Stimulated activated effector memory CD8-positive, alpha-beta T cell treated with anti-CD3 and anti-CD28 coated beads, Interleukin-12 subunit alpha, Interleukin-12 subunit beta, amount 100 ng/mL, for 72 hours (primary cell): ENCODE measurements at places on chromosomes 5 and 9.

DNA sequence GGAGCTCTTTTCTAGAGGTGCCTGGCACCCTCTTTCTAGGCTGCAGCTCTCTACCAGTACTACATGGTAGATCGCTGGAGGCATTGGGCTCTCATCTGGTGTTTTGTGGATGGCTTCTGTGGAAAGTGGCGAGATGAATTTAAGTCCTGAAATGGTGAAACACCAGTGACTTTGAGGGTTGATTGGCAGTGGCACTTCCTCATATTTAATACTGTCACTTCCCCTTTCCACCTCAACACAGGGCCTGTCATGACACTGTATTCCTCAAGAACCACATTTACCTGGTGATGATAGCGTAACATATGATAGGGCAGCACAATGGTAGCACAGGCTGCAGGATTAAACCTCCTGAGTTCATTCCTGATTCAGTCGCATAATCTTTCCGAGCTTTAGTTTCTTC lies 132.1 kb downstream of the KDM4C start:
- no peak for DNase-seq

GRCh38 chr9:131610231-131610761 lies 65.0 kb downstream of the PRRT1B start:
- DNase-seq: no peak

- no peak for DNase-seq
Measured at GRCh38 chr5:56048124-56048523, 53.4 kb upstream of the IL6ST start.

GRCh38 chr9:80842389-80842788 lies 847.0 kb downstream of the TLE1 start:
- DNase-seq: no peak

GRCh38 chr9:31347082-31347617 lies 1037.3 kb upstream of the ACO1 start:
- no peak for DNase-seq

- DNase-seq: no peak
Measured at GRCh38 chr9:17627641-17628040, 48.8 kb downstream of the SH3GL2 start.

DNA sequence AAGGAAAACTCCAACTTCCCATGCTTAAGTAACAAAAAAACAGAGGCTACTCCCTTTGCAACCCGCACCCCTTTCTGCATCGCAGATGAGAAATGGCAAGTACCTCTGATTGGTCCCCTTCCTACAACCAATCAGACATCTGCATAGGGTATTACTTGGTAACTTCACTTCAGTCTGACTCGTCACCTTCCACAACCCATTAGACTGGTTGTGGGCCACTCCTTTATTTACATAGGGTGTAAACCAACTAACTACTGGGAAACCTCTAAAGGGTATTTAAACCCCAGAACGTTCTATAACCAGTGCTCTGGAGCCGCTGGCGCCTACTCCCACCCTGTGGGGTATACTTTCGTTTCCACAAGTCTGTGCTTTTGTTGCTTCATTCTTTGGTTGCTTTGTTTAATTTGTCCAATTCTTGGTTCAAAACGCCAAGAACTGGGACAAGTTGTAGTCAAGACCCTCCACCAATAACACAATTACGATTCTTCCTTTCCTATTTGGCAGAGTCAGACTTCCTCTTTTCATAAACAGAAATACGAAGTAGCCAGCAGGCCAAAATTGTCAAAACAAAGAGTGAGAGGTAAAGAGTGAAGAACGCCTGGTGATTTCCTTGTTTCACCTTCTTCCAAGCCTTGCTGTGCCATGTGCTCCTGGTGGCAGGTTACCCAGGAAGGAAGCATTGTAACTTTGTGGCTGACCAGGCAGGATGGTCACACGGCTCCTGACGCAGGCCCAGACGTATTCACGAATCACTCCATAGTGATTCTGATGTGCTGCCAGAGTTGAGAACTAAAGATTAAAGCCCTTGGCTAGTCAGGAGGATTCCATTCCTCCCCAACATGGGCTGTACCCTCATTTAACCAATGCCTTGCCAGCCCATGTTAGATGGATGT lies 477.4 kb downstream of the ARHGEF28 start:
- DNase-seq: no peak

- no peak for DNase-seq
Measured at GRCh38 chr9:33791117-33791516, 4.2 kb upstream of the PRSS3 start.

DNA sequence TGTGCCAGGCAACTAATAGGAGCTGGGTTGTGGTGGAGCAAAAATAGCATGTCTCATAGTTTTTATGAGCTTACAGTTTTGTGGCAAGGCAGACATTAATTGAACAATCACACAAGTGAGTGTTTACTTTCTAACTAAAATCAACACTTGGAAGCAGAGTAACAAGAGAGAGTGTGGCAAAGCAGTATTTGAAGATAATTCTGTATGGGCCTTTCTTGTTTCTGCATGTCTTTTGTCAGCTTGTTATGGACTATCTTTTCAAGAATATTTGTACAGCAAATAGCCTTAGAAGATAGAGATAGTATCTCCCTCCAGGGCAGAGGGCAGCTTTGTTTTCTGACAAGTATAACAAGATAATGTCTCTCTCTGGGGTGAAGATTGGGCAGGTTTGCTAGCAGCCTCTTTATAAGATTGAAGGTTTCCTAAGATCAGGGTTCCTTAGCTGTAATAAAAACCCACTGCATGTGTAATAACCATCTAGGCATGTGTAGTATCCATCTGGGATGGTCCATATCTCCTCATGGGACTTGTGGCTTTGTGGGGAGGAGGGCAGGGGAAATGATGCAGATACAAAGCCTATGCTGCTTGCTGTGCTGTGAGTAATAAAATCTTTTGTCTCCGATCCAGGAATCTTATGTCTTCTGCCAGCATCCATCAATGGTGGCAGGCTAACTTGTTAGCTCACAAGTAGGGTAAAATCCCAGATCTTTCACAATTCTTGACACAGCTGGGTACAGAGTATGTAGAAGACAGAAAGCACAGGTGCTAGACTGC lies 479.9 kb downstream of the KDM4C start:
- DNase-seq: no peak

DNA sequence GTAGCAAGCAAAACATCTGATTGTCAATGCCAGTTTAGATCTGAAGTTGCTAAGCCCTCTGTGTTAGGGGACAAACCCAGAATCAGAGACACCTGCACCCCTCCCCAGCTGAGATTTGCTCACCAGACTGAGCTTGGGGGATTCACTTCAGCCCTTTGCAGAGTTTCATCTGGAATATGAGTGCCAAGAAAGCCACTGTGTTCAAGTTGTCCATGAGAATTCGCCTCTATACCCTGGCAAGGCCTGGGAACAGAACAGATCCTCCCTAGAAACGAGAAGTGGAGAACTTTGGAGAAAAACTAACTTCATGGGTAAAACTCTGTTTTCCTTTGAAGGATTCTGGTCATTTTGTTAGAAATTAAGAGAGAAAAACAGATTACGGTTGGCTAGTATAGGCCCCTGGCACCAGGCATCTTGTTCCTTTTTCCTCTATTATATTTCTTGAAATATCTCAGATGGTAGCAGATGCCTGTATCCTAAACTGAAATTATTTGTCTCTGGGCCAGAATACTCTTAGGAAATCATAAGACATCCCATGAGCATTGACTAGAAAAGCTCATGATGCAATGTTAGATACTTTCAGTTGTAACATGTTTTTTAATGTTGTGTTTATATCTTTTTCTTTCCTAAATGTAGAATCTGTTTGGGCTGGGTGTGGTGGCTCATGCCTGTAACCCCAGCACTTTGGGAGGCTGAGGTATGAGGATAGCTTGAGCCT lies 64.4 kb downstream of the SNX18 start:
- DNase-seq: no peak

- no peak for DNase-seq
Measured at GRCh38 chr5:162209005-162209605, 141.5 kb downstream of the GABRG2 start.

DNA sequence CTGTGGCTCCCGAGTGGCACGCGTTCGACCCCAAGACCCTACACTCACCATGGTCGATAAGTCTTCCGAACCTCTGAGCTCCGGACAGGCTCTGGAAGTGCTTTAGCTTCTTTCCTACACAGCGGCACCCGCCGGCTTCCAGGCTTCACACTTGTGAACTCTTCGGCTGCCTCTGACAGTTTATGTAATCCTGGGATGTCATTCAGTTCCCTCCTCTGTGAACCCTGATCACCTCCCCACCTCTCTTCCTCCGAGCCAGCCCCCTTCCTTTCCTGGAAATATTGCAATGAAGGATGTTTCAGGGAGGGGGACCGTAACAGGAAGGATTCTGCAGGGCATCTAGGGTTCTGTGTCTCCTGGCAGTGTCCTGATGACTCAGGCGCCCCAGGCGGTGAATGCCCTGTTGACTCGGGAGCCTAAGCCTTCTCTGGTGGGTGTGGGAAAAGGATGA lies at the start of gene CD14:
CD14 (minus strand) TSS at position 155 of the 451 bp plus-strand sequence; CDS start at position 51, 104 bp downstream.
- peak; percentile 21 for DNase-seq

DNA sequence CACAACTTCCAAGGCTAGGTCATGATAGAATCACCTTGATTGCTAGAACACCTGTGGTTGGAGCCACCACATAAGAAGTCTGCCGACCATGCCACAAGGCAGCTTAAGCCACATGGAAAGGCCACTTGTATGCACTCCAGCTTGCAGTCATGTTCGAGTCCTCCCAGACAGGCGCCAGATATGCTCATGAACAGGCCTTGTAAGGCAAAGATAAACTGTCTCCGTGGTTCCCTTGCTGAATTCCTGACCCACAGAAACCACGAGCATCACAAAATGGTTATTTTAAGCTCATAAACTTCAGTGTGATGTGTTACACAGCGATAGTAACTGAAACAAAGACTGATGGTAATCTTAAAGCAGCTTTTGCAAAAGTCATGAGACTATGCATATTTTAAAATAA lies 188.4 kb upstream of the DAPK1 start:
- DNase-seq: no peak

DNA sequence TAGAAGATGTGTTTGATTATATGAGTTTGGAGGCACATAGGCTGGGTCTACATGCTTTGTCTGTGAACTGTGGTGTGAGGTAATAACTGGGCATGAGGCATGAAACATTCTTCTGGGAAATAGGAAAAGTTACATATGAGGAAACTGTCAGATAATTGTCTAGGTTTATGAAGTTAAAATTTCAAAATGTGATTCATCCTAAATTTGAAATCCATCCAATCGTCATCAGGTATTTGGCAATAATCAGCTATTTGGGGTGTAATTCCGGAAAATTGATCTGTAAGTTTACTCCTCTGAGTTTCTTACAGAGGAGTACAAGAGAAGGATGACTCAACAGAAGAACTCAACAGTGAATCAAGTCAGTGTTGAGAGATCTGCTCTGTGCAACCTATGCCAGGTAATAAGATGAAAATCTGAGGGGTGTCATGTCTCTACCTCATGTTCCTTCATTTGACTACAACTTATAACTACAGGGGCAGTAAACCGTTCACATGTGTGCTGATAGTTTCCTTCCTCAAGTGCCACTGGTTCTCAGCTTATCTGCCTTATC lies 1171.6 kb upstream of the CDH18 start:
- DNase-seq: no peak

DNA sequence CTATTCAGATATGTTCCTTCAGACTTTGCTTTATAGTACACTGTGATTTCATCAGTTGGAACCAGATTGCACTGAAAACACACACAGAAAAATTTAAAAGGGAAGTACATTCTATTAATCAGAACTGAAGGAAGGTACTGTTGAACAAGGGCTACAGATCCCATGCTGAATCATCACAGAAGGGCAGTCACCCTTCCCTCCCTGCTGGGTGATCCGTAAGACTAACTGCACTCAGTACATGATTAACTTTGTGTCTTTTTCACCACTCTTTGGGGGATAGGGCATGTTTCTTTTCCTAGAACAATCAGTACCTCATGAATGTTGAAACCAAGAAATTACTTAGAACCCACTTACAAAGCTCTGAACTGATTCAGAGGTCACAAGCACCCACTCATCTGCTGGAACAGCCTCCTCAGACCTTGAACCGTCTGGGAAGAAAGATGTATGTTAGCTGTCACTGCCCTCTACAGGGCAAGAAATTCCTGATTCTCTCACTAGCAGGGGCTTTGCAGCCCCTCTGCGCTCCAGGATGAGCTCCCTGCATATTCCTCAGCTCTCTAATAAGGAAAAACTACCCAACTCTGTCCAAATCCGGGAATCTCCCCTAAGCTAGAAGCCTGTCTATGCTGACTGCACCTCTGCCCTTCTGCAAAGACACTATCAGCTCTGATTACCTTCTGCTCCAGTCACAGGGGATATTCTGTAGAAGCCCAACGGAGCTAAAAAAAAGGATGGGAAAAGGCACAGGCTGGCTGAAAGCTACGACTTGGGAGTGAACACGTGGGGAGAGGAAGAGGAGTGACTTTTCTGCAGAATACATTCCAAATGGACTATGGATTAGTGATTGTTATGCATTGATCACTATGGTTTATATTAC lies 51.0 kb downstream of the IARS1 start:
- no peak for DNase-seq

DNA sequence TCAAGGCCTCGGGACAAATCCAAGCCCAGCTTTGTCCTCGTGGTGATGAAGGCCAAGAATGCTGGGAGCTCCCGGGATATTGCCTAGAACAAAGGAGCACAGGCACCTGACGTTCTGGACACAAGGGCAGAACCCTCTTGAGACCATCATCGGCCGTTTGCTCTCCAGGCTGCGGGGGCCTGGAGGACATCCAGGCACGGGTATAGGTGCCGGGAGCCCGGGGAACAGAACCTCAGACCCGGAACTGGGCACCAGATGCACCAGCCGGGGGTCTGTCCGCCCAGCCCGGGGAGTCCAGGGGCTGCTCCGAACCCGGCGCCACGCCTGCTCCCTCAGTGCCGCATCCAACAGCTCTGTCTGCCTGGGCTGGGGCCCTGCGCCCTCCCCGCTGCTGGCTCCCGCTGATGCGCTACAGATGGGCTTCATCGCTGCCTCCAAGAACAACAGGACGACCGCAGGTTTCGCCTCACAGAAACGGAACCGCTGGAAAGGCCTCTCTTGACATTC lies 88.0 kb downstream of the ADAMTS2 start:
- no peak for DNase-seq

- no peak for DNase-seq
Measured at GRCh38 chr9:105295986-105296385, 51.5 kb downstream of the SLC44A1 start.

DNA sequence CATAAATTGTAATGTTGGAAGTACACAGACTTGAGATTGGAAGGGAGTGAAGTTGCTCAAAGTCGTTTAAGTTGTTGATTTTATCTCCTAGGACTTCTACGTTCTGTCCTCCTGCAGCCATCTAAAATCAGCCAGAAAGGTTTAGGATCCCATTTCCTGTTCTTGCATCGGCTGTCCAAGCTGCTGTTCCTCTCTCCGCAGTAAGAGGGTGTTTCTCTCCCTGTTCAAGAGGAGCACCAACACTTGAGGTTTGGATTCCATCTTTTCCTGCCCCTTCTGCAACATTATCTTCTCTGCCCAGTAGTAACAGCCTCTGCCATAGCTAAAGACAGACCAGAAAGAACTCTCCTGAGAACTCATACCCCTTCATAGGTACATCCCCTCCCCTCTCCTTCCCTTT lies 373.4 kb downstream of the GADD45G start:
- DNase-seq: no peak

GRCh38 chr9:123561046-123561445 lies 205.0 kb downstream of the CRB2 start:
- no peak for DNase-seq

- DNase-seq: no peak
Measured at GRCh38 chr9:86516564-86516963, 162.4 kb upstream of the TUT7 start.
